Caudate nucleus (tissue), 63 donors: ENCODE measurements at places on chromosomes 3 and 15.

GRCh38 chr3:58349792-58350626, 17.3 kb downstream of the PXK start:
- DNase-seq = no peak

DNA sequence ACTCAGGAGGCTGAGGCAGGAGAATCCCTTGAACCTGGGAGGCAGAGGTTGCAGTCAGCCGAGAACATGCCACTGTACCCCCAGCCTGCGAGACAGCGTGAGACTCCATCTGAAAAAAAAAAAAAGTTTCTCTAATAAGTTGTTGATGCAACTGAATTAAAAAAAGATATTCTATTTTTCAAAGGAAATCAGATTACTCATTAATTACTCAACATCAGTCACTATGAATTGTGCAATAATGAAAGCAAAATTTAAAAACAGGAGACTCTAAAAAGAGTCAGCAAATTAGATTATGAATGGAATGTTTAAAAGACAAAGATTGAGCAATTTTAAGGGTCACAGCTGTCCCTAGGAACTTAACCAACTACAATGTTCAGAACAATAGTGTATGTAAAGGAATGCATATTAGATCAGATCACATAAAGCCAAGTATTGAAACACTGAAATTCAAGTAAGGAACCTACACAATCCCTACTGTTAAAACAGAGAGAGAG, 60.2 kb upstream of the SLC4A7 start:
- no peak for DNase-seq

DNA sequence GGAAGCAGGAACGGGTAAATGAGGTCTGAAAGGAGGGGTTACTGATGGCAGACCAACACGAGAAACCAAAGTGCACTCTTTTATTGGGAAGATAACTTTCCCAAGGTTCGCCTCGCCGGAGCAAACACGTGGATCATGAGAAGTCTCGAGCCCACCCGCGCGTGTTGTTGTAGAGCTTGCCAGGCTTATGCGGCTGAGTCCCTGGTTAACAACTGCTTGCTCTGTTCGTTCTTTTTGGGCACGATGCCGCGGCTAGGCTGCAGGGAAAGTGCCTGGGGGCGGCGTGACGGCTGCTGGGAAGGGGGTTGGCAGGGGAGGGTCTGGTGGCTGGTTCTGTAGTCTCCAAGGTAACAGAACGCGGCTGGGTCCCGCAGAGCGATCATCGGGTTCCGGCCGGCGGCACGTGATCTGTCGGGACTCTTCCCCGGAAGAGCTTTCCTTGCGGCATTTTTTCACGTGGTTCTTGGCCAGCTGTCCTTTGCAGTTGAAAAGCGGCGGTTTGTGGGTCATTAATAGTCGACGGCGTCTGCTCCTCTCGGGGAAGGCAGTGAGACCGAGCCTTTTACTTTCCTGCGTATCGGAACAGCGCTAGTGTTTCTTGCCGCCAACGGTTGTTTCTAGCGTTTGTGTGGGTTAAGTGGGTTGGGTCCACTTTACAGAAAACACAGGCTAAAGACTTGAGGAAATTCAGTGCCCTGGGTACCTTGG, 1.5 kb downstream of the MGA start:
- DNase-seq = peak; percentile 84

GRCh38 chr3:156429125-156429524, 125.8 kb downstream of the SSR3 start:
- DNase-seq = no peak

GRCh38 chr3:157671656-157672055, 168.4 kb upstream of the VEPH1 start:
- no peak for DNase-seq
